Omental fat pad (tissue), 4 donors: ENCODE measurements at places on chromosomes 1 and 21.

GRCh38 chr1:214719207-214719606 is 116.2 kb downstream of the CENPF start:
- DNase-seq, result no peak

DNA sequence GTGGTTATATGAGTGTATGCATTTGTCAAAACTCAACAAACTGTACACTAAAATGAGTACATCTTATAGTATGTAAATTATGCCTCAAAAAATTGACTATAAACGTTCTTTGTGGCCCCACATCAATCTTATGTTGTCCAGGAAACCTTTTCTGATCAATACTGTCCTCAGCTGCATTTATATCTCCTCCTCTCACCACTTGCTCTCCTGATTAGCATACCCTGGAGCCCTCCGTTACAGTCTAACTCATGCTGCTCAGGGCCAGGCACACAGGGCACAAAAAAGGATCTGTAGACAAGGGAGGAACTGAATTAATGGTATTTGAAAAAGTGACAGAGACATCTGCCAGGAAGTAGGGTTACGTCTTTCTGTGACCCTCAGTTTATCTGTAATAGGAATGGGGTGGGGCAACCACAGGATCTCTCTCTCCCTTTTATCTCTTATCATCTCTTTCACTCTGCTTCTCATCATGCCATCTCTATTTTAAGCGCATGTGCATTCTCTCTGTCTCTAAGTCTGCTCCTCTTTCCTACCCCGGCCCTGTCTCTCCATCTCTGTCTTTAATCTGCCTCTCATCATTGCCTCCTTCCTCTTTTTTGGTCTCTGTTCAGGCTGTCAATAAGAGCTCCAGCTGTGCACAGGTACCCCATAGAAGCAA is 7.0 kb upstream of the TAL1 start:
- DNase-seq, result no peak

- DNase-seq, result no peak
Observed at GRCh38 chr1:169348383-169349036, 19.1 kb downstream of the NME7 start.

GRCh38 chr21:14737922-14738321 is 191.8 kb upstream of the SAMSN1 start:
- no peak for DNase-seq

DNA sequence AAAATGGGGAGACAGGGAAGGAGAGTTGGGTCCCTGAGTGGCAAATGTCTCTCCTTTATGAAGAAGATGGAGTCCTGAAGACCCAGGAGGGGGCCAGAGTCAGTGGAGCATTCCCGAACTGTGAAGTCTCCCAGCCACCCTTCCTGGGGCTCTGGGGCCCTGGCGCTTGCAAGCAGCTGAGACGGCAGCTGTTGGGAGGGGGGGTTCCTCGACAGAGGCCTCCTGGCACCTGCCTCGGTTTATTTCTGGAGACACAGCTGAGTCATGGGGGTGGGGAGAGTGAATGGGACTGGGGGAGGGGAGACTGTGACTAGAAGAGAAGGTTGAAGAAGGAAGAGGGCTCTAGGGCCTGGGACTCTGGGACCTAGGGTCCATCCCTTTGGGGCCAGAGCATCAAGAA is 14.0 kb downstream of the NES start:
- no peak for DNase-seq

GRCh38 chr1:29645586-29645985 is 409.3 kb downstream of the PTPRU start:
- no peak for DNase-seq

DNA sequence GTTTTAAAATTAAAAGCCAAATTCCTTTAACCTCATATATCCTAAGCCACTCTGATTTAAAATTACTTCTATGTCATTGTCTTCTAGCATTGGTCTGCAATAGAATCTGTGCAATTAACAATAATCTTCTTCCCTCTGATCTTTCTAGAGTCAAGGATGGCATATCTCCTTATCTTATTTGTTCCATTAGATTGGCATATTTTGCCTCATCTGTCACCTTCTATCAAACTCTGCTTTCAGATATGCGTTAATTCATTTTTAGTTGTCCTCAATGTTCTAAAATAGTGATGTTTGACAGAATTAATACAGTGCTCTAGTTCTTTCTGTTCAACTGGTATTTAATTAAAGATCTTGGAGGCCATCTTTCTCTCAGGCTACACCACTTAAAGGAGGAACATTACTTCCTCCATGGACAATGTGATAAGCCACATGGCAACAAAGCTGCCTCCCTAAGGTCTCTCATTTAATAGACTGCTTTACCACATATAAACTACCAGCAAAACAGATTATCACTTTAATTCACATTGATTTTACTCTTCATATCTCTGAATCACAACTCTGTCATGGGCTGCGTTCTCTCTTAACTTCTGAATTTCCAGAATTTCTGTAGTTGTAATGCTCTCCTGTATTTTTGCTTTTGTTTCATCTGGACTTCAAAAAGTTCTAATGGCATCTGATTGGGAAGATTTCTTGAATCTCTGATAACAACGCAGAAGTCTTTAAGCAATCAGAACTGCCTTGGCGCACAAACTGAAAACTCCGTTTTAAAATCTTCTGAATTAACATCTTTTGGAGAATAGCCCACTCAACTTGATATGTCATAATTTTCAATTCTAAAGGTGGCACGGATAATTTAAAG is 2.8 kb downstream of the NRIP1 start:
- DNase-seq, result no peak

DNA sequence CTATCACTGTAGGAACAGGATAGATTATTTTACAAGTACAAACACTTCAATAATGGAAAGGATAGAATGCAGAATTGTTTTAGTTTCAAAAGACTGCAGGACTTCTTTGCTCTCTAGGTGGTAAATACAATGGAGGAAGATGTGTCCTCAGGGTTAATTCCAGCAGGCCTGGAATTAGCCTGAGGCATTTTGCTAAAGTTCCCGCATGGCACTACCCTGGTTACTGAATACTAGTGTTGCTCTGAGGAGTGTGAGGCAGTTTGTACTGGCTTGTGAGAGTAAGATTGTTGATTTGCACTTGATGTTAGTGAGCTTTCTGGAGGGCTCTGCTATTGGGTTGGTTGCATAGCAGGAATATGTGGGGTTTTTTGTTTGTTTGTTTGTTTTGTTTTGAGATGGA is 61.4 kb downstream of the FASLG start:
- no peak for DNase-seq

DNA sequence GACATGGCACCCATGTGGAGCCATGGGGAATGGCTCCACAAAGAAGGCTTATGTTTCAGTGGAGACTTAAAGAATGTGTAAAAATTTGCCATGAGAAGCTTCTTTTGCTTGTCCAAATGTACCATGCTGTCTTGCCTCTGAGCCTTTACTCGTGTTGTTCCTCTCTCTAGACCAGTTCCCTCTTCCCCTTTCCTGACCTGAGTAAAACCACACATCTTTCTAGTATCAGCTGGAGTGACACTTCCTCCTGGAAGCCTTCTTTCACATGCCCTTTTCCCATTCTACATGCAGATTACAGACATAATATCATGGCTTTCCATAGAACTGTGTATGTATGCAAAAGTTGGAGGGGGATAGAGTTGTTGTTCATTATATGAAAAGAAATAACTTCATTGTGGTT is 13.6 kb upstream of the GPX7 start:
- DNase-seq, result no peak

DNA sequence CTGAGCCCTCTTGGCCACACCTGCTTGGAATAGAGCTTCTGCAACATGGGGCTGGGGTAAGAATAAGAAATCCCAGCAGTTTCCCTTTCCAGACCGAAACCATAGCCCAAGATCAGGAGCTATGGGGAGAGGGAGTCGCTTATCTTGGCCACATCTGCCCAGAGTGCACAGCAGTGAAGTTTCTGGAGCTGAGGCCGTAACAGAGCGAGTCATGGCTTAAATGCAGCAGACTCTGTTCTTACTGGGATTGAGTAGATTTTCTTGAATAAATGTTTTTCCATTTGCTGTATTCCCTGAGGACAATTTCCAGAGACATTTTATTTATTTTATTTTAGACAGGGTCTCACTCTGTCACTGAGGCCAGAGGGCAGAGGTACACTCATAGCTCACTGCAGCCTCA is 33.5 kb downstream of the CFAP57 start:
- DNase-seq, result no peak

GRCh38 chr1:114208714-114209113 is 55.0 kb upstream of the SYT6 start:
- DNase-seq, result no peak

DNA sequence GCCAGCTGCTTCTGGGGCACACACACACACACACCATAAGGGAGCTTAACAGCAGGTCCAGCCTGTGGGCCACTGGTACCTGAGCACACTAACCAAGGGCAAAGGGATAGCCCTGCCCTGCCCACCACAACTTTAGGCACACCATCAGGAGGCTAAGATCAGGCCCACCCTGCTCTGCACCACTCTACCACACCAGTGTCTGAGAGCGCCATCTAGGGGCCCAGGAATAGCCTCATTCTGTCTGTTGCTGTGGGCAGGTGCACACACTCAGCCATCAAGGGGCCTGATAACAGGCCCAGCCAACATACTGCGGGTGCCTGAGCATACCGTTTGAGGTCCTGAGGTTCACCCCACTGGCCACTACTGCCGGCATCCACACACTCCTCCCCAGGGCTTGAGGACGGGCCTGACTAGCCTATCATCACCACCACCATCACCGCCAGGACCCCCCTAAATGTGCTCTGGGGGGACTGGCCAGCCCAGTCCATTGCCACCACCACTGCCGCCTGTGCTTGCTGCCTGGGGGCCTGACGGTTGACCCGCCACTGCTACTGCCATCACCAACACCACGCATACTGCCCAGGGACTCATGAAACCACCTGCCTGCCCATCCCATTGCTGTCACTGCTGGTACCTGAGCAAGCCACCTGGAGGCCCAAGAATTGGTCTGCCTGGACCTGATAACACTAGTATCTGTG is 31.3 kb downstream of the NSL1 start:
- DNase-seq, result no peak

DNA sequence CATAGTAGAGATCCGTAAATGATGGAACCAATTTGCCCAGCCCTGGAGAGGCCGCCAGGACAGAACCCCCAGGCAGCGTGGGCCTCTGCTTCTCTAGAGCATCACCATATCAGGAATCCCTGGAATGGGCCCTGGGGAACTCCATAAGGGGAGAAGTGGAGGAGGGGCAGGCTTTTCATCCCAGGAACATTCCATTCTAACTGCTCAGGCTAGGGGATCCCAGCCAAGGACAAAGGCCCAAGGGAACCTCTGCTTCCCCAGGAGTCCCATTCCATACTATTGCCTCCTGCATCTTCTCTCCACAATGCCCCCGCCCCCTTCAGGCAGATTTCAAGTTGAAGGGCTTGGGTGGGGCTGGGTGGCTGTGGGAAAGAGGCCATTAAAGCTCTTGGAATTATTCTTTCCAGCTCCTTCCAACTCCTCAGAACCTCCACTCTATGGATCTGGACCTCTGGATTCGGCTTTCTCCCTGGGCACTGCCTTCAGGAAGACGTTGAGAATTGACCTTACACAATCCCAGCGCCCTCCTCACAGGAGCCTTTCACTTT is 6.0 kb downstream of the TRNP1 start:
- DNase-seq, result no peak

GRCh38 chr1:162605225-162605927 is 26.9 kb upstream of the DDR2 start:
- no peak for DNase-seq

DNA sequence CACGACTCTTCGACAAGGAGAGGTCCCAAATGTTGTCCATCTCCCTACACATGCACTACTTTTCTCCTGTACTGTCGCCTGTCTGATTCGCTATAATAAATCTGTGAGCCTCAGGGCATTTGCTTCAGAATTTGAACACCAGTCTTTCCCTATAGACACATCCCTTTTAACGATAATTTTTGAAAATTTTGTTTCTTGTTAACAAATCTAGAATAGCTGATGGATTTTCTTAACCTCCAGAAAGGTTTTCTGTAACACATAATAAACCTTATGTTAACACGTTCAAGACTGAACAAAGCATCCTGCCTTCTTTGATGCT is 704 bp downstream of the CAPZA1 start:
- no peak for DNase-seq

DNA sequence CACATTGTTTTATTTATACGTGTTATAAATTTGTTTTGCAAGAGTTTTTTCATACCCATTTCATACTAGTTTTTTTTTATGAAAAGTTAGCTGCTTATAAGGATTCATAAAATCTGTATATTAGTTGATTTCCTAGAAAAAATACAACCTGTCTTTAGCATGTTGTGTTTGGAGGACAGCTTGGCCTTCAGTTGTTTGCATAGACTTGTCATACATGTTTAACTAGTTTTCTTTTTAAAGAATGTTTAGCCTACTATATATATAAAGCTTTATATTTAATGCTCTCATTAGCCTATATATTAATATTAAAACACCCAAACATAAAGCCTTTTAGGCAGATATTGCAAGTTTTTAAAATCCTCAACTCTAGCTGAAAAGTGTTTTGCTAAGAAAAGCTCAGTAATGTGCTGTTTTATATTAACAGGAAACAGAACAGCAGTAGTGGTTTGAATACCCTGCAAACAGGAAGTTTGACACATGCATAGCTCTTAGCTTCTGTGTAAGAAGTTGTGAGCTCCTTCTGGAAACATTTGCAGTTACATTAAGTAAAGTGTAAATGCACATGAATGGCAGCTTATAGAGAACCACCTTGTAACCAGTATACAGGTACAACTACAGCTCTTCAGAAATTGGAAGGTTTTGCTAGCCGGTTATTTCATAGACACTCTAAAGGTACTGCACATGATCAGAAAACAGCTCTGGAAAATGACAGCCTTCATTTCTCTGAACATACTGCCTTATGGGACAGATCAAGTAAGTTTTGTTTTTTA is at the start of gene PRKACB:
Gene PRKACB (plus strand): TSS at position 476 of the 770 bp plus-strand sequence. CDS start 91 bp downstream, at position 567.
- DNase-seq, result no peak

GRCh38 chr1:116243333-116244054 is 129.6 kb upstream of the ATP1A1 start:
- no peak for DNase-seq
